Glutamatergic neuron (in vitro differentiated cells): ENCODE measurements at places on chromosomes 2 and 18. TPM values are rescaled to one million over a fixed set of nuclear protein-coding genes. Genes with fewer than 3 reads are reported as not detected.
A peak's percentile ranks its signal among the peaks of the same experiment; 100 is the strongest.

The KCNG2 gene
- 1.6 TPM for total RNA-seq

The ATP6V1C2 gene
- not detected for total RNA-seq

The TUBB8B gene
- total RNA-seq: not detected

The KCNG3 gene
- total RNA-seq: 0.49 TPM

The AP1S3 gene
- total RNA-seq: 3.1 TPM

The UGT1A4 gene
- total RNA-seq: not detected

The HOXD13 gene
- 0.17 TPM for total RNA-seq

The KCNS3 gene
- total RNA-seq: 5.5 TPM

- no peak for DNase-seq
Measured at GRCh38 chr2:209091056-209091455, 332.8 kb upstream of the MAP2 start.

DNA sequence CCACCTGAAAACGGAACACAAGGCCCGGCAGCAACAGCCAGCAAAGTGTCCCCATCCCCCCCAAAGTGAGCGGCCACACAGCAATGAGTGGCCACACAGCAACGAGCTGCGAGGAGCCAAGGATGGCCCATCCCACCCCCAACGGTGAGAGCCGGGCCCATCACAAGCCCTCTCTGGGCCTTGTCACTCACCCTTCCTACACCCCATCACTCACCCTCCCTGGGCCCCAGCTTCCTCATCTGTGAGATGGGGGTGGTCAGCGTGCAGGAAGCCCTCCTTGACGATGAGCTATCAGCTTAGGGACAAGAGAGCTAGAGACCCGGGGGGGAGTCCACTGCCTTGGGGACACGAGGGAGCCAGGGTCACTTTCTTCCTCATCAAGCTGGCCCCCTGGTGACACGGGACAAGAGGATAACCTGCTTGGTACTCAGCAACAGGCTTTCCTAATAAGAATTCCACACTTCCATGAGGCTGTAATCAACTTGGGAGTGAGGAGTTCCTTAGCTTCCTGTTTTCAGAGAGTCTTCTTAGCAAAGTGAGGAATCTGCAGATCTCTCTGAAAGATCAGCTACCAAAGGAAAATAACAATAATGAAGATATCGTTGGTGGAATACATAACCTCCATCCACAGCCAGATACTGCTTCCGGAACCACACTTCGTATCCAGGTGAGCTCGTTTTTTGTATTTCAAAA, 92.8 kb downstream of the HDAC4 start:
- no peak for DNase-seq

GRCh38 chr18:56804395-56804794, 153.2 kb downstream of the WDR7 start:
- no peak for DNase-seq

DNA sequence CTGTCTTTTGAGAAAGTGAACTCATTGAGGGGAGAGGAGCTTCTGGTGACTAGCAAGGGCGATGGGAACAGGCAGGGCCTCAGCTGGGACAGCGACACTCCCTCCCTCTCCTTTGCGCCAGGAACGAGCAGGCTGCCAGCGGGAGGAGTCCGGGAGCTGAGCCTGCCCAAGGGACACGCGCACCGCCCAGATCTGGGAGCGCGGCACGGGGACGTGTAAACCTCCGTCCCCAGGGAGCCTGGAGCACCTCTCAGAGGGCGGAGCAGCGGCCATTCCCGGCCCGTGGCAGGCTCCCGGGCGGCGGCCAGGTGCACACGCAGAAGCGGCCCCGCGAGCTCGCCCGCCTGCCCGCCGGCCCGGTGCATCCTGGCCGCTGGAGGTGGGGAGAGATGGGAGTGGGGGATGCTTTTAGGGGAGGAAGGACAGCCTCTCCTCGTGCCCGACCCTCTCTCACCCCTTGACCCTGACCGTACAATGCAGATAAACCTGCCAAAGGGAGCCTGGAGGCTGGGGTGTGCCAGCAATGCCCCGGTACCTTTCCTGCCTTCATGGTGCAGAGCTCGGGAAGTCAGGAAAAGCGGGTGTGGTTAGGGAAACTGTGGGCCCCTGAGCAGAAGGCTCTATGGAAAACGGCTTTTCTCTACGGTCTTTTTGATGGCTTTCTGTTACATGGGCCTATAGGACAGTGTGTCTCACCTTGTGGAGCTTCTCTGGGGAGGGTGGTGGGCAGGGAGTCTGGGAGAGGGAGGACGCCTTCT, 2.2 kb downstream of the AQP4 start:
- DNase-seq: peak; percentile 46

- no peak for DNase-seq
Measured at GRCh38 chr2:3667151-3667631, 9.2 kb downstream of the ALLC start.

DNA sequence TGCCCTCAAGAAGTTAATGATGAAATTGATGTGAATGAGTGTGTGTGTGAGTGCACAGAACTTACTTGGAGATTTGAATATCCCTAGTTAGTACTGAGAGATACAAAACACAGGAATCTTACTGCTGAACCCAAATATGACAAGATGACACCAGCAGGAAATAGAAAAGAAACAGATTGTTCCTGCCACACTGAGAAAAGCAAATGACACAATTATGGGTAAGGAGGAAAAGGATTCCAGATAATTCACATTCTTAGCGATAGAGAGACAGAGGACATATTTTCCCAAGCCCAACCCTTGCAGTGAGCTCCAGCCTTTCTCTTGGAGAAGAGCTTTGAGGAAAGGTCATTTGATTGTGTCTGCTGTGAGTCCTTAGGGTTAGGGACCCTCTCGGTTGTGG, 105.7 kb upstream of the SMIM21 start:
- no peak for DNase-seq

GRCh38 chr18:64276311-64277090, 127.6 kb upstream of the LINC00305 start:
- no peak for DNase-seq

DNA sequence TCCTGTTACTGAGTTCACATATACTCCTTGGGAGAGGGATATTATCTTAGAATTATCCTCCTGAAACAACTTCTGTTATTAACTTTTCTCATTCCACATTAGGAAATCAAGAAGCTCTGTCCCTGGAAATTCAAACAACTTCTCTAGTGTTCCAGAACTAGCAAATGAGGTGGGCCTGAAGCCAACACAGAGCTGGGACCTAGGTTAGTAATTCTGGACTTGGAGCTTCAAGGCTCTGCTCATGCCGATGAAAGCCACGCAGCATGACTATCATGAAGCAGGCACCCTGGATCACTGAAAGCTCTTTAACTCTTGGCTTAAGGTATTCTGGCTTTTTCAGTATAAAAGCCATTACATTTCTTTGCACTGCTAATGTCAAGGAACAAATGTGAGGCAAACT, 242.7 kb downstream of the TGIF1 start:
- no peak for DNase-seq

DNA sequence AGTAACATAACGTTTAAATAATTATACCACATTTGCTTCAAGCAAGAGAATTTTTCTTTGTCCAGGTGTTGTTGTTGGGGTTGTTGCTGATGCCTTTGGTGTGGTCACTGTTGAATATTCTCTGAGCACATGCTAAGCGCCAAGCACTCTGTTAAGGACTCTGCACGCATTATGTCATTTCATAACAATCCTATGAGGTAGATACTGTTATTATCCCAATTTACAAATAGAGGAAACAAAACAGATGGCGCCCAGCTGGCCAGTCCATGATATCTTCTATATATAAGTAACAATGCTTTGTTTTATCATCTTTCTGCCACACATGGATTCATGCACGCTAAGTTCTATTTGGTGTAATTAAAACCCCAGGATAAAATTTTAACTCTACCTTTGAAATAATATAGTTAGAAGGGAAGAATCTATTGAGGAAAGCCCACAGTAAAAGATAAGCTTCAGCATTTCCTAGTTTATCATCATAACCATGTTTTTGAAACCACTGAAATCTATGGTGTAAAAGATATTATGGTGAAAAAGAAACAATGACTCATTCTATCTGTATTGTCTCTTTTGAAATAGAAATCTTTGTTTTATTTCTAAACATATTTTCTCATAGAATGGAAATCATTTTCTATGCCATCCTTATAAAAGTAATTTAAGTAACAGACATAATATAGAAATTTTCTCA, 199.7 kb downstream of the PID1 start:
- no peak for DNase-seq

DNA sequence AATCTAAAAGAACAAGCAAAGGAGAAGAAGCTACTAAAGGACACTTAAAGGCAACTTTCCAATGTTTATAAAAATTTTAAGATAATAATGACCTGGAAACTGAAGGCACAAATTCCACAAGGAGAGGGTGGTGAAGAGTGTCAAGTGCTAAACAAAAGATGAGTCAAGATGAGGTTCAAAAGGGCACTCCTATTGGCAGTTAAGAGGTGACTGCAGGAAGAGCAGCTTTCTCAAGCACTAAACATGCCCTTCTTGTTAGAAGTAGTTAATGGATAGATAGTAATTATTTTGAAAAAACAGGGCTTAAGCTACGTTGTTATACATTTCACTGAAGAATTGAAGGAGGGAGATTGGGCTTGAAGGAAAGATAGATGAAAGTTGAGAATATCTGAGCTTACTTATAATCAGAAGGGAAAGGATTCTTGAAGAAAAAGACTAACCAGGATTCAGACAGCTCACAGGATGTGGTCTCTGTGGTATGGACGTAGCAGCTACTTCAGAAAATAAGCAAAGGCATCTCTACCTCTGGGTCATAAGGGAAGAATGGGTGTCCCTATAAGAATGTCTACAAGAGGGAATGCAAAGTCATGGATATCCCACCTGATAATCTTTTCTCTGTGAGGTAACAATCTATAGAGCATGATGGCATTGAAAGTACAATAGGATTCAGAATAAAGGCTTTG, 454.7 kb upstream of the SLC39A10 start:
- no peak for DNase-seq

- DNase-seq: no peak
Measured at GRCh38 chr2:37919631-37920032, 5.5 kb upstream of the RMDN2 start.

DNA sequence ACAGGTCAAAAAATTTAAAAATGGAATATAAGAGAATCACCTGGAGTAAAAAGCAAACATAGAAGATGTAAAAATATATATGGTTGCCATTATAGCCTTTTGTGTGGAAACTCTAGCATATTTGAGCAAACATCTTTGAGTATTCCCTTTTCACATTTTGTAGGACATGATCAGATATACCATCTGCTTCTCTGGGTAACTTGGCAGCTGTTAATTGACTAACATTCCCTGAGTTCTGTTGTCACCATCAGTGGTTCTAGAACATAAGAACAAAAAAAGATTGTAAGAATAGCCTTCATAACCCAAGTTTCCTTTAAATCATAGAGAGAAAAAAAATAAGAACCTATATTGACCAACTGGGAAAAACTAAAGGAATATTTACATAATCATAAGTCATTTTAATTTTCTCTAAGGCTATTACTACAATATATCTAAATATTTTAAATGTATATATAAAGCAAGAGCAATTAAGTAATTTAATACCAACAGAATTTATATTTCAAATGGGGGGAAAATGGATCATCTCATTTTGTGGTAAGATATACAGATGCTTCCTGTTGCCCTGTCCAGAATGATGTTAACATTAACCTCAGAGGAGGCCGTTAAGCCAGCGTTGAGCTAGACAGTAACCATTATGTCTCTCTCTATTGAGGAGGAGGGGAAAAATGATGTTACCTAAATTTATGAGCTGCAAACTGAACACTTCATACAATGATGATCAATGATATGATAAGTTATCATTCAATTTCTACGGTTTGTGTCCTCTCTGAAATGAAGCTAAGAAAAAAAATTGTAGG, 9.8 kb upstream of the INO80D start:
- DNase-seq: no peak

DNA sequence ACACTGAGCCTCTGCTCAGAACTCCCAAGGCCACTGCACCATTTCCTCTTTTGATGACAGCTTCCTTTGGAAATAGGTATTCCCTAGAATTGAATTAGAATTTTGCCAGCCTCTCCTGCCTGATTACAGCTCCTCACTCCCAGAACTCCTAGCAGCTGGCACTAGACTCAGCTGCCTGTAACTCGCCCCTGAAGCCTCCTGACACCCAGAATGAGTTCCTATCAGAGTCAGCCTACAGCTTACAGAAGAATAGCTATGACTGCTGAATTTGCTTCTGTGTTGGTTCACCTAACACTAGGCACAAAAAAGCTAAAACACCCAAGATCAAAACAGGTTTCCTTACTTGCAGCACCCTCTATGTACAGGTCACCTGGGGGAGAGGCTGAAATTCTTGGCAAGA, 108.2 kb upstream of the PTPRM start:
- no peak for DNase-seq

DNA sequence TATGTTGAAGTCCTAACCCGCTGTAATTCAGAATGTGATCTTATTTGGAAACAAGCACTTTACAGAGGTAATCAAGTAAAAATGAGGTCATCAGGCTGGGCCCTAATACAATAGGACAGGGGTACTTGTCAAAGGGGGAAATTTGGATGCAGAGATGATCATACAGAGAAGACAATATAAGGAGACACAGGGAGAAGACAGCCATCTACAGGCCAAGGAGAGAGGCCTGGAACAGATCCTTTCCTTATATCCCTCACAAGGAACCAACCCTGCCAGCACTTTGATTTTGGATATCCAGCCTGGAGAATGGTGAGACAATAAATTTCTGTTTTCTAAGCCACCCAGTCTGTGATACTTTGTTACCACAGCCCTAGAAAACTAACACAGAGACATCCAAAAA, 104.3 kb downstream of the METTL4 start:
- DNase-seq: no peak

- no peak for DNase-seq
Measured at GRCh38 chr18:50280707-50281294, 522 bp downstream of the MBD1 start.

DNA sequence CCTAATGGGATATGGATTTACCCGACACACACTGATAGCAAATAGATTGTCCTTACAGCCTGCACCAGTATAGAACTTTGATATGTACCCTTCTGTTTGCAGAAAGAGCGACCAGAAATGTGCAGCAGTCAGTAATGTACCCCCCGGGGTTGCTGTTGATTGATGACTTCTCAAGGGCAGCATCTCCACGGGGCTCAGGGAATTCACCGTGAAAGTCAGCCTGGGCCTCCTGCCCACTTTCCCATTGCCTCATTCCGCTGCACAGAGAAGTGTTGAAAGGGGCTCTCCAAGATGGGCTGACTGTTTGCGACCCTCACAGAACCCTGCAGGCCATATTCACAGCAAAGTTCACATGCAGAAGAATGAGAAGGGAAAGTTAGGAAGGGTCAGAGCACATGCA, 241.3 kb downstream of the PRKCE start:
- DNase-seq: no peak
